ENCODE measurements at places on chromosomes 13 and 19. TPM values are rescaled to one million over a fixed set of nuclear protein-coding genes. Genes with fewer than 3 reads are reported as not detected.

DNA sequence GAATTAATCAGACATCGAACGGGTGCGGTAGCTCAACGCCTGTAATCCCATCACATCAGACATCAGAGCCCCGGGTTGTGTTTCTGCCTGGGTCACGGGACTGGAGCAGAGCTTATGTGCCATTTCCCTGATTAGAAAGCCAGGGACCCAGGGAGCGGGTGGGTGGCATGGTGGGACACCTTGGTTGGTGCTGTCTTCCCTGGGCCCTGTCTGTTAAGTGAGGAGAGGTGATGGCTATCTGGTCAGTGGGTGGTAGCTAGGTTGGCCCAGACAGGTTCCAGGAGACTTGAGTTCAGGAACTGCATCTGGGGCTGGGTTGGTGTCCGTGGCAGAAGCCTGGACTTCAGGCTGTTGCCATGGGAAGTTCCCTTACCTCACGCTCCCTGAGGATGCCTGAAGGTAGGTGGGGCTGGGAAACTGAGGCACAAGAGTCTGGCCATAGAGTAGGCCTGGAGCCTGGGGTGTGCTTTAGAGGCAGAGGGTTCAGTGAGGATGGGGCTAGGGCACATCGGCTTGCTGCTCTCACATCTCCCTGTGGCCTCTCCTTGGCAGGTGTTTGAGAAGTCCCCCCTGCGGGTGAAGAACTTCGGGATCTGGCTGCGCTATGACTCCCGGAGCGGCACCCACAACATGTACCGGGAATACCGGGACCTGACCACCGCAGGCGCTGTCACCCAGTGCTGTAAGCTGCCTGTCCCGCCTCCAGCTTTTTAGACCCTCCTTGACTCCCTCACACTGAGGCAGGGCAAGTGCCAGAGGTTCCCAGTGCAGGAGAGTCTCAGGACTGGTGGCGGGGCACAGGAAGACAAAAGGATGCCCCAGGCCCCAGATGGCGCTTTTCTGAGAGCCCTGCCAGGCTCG is 2.1 kb downstream of the RPL18A start:
- no peak for DNase-seq

DNA sequence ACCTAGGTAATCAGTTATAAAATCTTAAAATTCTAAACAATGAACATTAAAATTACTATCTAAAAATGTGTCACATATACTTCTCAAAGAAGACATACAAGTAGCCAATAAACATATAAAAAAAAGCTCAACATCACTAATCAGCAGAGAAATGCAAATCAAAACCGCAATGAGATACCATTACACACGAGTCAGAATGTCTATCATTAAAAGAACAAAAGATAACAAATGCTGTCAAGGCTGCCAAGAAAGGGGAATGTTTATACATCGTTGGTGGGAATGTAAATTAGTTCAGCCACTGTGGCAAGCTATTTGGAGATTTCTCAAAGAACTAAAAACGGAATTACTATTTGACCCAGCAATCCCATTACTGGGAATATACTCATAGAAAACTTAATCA is 310.3 kb upstream of the EDNRB start:
- DNase-seq = no peak

GRCh38 chr13:99766641-99767045 is 204.9 kb downstream of the ZIC5 start:
- no peak for DNase-seq

GRCh38 chr13:112058941-112059340 is 8.0 kb upstream of the SOX1 start:
- no peak for DNase-seq

DNA sequence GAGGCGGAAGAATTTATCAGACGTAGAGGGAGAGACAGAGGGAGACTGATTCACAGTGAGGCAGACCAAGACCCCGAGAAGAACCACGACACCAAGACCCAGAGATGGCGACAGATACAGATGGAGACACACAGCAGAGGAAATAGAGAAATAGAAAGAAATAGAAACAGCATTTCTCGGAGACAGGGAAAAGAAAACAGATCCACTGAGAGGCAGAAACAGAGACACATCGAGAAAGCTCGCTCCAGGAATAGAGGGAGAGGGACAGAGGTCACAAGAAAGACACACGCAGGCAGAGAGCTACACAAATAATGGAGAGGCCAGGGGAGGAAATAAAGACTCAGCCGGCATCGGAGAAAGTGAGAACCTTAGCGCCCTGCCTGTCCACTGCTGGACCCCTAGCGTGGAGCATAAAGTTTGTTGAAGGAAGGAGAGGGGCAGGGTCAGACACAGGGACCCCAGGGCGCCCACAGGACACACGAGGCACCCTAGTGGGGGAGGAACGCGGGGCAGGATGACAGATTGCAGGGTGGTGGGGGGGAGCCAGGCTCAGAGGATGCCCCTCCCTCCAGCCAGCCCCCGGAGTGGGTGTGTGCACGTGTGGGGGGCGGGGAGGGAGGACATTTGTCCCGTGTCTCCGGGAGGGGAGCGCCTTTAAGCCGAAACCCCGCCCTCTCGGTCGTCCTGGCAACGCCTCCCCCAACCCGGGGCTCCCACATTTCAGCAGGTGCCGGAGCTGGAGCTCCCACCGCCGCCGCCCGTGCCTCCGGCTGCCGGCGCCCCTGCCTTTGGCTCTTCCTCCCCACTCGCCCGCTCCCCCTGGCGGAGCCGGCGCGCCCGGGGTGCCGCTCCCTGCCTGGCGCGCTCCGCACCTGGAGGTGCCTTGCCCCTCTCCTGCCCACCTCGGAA is at the start of gene PRKCG:
TSS of gene PRKCG (plus strand) at position 716 of the 909 bp plus-strand sequence. CDS start 298 bp downstream, outside the sequence.
- no peak for DNase-seq

GRCh38 chr19:10418235-10418484 is 2.2 kb upstream of the PDE4A start:
- no peak for DNase-seq

NLRP9 gene
- not detected for polyA plus RNA-seq

RNF17 gene
- not detected for polyA plus RNA-seq

TUBA3C gene
- 0.31 TPM for polyA plus RNA-seq

Measured in GM12878 (cell line).